Stomach (tissue), 19 donors: ENCODE measurements at places on chromosomes 5 and 9. TPM values are rescaled to one million over a fixed set of nuclear protein-coding genes. Genes with fewer than 3 reads are reported as not detected.

The MYOT gene
- total RNA-seq: not detected

The FABP6 gene
- total RNA-seq: 6.1 TPM

The CDH9 gene
- not detected for total RNA-seq

The HTR4 gene
- total RNA-seq: 0.92 TPM

The CETN3 gene
- total RNA-seq: 5.8 TPM

The CMYA5 gene
- 6.4 TPM for total RNA-seq

The TENT4A gene
- 18.8 TPM for total RNA-seq

The GNPDA1 gene
- 2.7 TPM for total RNA-seq

The CATSPER3 gene
- total RNA-seq: not detected

The EGFLAM gene
- total RNA-seq: not detected

The KIF20A gene
- not detected for total RNA-seq

The PCDHB14 gene
- 6.4 TPM for total RNA-seq

The RANBP17 gene
- 75.6 TPM for total RNA-seq

The COL27A1 gene
- 21.1 TPM for total RNA-seq

The TMEM215 gene
- total RNA-seq: not detected
